ENCODE measurements at places on chromosomes 3 and 15. TPM values are rescaled to one million over a fixed set of nuclear protein-coding genes. Genes with fewer than 3 reads are reported as not detected.

- no peak for DNase-seq
These were observed 267.0 kb upstream of the CHRM5 start for GRCh38 chr15:33701304-33701696.

DNA sequence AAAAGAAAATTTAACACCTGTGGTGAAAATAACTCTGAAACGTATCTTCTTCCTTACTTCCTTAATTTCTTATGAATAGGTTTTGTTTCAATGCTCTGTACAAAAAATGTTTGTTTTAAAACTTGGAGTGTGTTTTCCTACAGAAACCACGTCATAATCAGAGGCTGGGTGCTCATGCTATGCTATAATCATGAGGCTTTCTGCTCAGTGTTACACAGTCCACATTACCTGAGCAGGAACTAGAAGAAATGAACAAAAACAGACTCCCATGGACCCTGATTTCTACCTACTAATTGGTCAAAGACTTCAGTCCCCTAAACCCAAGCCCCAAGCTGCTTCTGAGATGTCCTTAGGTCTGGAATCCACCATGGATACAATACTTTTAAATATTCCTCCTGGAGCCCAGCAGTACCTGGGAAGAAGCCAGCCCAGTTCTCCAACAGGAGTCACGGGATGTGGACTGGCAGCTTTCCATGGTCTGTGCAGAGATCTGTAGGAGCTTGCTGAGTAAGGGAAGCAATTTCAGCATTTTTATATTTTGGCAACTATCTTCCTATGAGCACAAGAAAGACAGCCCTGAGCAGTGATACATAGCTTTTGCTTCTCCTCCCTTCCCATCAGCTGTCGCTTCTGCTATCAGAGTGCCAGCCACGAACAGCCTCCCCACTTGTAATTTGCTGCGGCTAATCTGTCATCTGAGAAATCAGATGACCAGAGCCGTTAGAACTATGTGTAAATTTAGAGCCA, 65.6 kb downstream of the WDR72 start:
- no peak for DNase-seq

DNA sequence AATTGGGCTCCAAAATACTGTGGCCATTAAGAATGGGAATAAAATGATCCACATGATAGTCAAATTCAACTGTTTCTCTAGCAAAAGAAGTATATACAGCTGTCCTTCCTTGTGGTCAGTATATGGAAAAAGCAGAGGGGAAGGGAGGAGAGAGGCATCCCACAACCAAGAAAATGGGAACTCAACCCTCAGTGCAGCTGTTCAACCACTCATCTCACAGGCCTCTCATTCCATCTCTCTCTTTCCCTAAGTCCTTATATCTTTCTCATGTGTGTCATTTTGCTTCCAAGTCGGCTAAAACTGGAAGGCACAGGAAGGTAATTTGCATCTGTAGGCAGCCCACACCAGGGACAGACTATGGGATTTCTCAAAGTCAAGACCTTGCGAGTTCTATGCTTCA, 27.5 kb downstream of the AVEN start:
- no peak for DNase-seq

DNA sequence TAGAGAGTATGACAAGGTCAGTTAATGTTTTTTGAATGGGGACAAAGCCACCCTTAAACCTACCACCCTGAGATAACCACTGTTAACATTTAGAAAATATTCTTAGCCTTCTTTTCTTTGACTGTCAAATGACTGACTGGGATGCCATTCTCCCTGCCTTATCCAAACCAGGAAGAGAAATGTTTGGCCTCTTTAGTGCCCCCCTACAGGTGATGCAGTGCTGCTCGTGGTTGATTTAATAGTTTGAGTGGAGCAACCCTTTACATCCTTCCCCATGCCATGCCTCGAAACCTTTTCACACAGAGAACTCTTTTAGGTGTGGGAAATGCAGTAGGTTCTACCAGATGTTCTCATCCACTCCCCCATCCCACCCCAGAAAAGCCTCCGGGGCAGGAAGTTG, 38.7 kb upstream of the UMPS start:
- DNase-seq: no peak

Gene TRH
- not detected for total RNA-seq

DNA sequence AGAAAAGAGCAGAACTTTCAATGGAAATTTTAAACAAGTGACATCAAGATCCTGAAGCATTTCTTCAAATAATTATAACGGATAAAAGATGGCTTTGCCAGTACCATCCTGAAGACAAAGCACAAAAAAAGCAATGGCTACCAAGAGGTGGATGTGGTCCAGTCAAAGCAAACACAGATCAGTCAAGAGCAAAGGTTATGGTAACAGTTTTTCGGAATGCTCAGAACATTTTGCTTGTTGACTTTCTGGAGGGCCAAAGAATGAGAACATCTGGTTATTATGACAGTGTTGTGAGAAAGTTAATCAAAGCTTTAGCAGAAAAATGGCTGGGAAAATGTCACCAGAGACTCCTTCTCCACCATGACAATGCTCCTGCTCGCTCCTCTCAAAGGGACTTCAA, 31.5 kb downstream of the FEM1B start:
- DNase-seq: no peak

DNA sequence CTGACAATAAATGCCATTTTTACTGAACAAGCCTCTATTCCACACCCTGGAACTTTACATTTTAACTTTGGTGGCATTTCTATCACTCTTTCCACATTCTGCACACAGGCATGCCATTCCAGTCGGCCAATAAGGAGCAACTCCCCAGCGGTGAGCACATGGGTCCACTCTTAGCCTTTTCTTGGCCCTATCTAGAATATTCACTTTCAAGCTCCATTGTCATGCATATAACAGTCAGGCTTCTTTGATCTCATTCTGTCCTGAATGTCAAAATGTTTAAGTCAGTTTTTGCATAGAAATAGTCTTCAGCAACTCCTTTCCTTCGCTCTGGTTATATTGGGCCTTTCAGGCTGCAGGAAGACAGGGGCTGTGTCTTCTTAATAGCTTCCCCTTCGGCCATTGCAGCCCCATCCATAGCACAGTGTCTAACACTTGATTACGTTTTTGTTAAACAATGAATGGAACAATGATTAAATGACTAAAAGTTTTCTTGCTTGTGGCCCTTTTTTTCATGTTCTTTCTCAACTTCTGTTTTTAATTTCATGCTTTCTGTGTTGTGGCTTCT, 427.3 kb downstream of the MFSD1 start:
- DNase-seq: no peak

- no peak for DNase-seq
These were observed 7.0 kb downstream of the CRYGS start for GRCh38 chr3:186536883-186537844.

DNA sequence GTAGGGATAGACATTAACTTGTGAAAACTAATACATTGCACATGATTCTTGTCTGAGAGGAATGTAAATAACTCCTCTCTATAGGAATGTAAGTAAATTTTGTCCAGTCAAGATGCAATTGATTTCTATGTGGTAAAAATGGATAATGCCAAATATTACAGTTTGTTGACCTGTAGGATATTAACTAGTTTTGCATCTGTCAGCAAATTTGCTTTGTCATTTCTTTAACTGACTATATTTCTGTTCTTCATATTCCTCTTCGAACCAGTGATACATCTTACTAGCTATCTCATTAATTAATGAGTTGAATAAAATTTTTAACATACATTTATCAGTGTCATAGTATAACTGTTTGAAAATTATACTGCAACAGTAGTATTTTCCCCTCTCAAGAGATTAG, 80.4 kb downstream of the EDEM1 start:
- DNase-seq: no peak

DNA sequence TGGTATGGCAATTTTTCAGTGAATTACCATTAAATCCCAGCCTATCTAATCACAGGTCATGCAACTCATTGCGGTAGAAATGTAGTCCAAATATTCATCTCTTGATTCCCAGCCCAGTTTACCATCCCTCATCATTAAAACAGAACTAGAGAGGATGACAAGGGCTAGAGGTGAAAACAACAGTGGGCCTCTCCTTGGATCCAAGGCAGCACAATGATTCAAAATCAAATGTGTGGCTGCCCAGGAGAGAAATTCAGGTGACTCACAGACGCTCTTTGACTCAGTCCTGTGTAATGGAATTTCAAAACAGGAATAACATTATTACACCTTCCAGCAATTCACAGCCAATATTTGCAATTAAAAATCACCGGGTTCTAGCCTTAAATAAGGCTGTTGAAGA, 246.5 kb downstream of the TBL1XR1 start:
- no peak for DNase-seq

Gene SLC6A1
- total RNA-seq: not detected

Gene ACKR2
- total RNA-seq: 0.76 TPM

Gene ZNF860
- total RNA-seq: 2.9 TPM

GRCh38 chr15:35495080-35495479, 50.9 kb downstream of the DPH6 start:
- no peak for DNase-seq

DNA sequence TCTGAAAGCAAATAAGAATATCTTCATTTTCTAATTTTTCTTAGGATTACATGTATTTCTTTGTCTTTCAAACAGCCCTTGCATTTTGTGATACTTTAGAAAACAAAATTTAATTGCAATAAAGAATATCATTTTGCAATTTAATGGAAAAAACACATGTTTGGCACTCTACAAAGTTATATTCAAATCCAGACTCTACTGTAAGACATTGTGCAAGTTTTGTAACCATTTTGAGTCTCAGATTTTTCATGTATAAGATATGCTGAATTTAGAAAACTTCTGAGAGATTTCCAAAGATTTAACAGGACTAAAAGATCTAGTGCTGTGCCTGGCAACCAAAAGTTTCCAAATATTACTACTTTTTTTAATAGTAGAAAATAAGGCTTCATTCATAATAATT, 187.1 kb upstream of the AGTR1 start:
- DNase-seq: no peak

DNA sequence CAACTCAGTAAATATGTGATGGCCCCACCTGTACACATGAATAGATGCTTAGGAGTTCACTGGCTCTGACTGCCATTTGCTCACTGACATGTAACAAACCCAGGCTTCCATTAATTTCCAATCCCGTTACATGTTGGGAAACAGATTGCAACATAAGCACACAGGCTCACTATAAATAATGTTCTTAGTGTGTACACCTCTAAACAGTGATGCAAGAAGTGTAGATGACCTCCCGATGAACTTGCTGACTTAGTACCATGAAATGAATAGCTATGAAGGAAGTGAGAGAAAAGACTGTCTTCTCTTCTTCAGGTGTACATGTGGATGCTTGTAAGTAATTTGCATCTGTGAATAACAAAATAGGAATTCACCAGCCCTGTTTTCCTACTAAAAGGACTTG, 21.4 kb upstream of the FSIP1 start:
- no peak for DNase-seq

Gene FLNB
- total RNA-seq: 116 TPM

Gene IL5RA
- total RNA-seq: not detected

Gene WDR6
- total RNA-seq: 174 TPM

GRCh38 chr3:172192830-172193415, 153.5 kb downstream of the FNDC3B start:
- no peak for DNase-seq

DNA sequence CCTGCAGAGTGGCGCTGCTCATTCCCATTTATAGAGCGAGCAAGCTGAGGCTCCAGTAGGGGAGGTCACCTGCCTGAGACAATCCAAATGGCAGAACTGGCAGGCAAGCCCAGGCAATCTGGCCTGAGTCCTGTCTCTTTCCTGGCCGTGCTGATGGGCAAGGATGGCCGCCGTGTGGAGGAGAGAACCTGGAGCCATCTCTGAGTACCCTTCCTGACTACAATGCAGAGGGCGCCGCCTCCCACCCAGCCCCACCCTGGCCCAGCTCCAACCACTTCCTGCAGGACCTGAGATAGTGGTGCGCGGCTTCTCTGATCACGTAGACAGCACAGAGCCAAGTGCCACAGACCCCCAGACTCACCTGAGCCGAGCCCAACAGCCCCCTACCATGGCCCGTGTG, 7.0 kb downstream of the TLR9 start:
- no peak for DNase-seq

GRCh38 chr3:94106268-94106667, 43.4 kb downstream of the NSUN3 start:
- DNase-seq: no peak

DNA sequence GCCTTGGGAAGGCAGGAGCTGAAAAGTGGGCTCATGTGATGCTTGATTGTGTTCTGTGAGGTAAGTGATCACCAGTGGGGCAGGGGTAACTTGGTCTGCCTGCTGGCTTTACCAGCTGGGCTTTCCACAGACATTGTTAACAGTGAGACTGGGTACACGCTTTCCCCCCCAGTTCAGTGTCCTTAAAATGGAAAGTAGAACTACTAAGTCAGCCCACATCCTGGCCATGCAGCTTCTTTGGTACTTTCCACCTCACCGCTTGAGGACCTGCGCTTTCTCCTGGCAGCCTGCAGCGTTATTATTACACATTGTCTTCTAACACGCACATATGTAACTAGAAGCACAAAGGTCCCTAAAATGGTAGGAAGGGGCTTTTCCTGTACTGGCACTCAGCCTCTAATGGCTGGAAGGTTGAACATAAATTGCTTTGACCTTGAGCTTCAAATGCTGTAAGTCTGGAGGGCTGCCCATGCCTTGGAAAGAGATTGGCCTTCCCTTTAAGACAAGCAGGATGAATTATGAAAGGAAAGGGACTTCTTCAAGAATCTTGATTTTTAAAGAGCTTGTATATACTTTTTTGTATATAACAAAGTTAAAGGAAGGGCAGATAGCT, 216.1 kb upstream of the ROPN1 start:
- DNase-seq: no peak

DNA sequence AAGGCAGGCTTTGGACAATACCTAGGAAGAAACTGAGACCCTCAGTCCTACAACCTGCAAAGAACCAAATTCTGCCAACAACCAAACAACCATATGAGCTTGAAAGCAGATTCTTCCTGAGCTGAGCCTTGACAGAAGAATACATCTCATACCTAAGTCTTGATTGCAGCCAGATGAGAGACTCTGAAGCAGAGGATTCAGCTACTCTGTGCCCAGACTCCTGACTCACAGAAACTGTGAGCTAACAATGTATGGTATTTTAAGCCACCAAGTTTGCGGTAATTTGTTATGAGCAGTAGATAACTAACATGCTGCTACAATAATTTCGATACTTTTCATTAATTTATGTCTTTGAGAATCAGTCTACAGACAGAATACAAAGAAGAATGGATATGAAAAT, 325.1 kb upstream of the CBLB start:
- DNase-seq: no peak

DNA sequence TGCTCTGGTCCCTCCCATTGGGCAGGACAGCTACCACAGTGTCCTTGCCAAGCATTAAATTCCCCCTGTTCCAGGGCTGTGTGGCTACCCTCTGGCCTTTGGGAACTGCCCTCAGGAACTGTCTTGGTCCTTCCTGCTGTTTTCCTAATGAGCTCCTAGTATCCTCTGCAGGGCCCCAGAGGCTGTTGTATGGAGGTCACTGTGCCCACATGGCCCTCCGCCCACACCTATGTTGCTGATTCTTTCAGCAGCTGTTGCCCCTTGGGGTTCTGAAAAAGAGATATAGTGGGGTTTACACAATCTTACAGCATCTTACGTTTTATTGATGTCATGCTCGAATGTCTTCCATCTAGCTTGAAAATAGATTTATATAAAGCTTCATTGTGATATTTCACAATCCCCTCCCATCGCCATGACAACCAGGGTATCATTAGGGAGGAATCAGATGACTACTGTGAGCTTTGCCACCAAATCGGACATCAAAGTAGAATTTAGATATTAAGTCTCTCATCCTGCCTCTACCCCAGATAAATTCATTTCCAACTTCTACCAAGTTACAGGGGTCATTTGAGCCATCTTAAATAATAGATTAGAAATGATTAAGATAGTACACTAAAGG, 97.1 kb upstream of the NR2E3 start:
- no peak for DNase-seq
